ENCODE measurements at places on chromosomes 12 and 14. TPM values are rescaled to one million over a fixed set of nuclear protein-coding genes. Genes with fewer than 3 reads are reported as not detected.

The PTPRR gene
- total RNA-seq = 3.6 TPM

The MAGOHB gene
- 24.1 TPM for total RNA-seq

The KLRC2 gene
- total RNA-seq = 5.6 TPM

The P2RX2 gene
- not detected for total RNA-seq

The INF2 gene
- 20.6 TPM for total RNA-seq

The SPTLC2 gene
- 16.0 TPM for total RNA-seq

The CFAP54 gene
- total RNA-seq = 23.9 TPM

DNA sequence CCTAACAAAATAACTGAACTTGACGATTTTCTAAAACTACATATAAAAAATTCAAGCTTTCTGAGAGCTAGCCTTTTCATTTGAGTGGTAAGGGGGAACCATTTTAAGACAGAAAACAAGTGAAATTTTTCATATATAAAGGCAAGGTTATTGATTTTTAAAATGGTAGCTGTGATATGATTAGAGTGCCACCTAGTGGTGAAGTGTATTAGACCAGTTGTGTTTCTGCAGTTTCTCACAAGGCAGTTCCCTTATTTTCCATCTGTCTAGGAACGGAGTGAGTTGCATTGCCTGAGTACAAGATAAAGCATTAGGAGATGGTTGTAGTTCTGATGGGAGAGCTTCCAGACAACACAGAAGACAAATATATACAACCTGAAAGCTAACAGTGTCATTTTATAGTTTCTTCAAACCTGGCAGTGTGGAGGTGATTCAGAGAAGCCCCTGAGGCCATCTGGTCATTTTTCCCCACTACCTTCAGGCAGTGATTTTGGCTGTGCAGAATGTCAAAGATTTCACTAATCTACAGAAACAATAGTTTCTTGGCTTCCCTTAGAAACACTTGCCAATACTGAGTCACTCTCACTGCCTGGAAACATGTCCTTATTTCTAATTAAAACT lies 180.8 kb downstream of the C12orf50 start:
- peak; percentile 54 for ATAC-seq

DNA sequence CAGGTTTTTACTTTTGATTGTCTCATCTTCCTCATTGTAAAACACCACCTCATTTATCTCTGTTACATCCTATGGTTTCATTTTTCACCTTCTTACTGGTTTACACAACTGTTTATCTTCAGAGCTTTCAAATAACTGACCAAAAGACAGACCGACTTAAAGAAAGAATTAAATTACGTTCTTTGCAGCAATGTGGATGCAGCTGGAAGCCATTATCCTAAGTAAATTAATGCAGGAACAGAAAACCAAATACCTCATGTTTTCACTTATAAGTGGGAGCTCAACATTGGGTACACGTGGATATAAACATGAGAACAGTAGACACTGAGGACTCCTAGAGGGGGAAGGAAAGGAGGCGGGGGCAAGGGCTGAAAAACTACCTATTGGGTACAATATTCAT lies 729.0 kb upstream of the USP15 start:
- no peak for ATAC-seq

GRCh38 chr14:103684471-103684870 lies 30.8 kb downstream of the XRCC3 start:
- no peak for ATAC-seq

GRCh38 chr12:110270125-110270962 lies 10.7 kb upstream of the ATP2A2 start:
- peak; percentile 64 for ATAC-seq

DNA sequence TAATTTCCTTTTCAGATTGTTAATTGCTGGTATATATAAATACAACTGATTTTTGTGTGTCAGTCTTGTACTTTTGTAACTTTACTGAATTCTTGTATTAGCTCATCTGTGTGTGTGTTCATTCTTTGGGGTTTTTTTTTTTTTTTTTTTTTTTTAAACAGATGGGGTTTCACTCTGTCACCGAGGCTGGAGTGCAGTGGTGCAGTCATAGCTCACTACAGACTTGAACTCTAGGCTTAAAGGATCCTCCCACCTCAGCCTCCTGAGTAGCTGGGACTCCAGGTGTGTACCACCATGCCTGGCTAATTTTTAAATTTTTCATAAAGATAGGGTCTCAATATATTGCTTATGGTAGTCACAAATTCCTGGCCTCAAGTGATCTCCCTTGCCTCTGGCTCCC lies 68.0 kb downstream of the WNK1 start:
- no peak for ATAC-seq

- no peak for ATAC-seq
These were observed 107.9 kb downstream of the TRAFD1 start for GRCh38 chr12:112233242-112233641.

GRCh38 chr14:77353469-77354141 lies 23.3 kb downstream of the TMED8 start:
- ATAC-seq = no peak

DNA sequence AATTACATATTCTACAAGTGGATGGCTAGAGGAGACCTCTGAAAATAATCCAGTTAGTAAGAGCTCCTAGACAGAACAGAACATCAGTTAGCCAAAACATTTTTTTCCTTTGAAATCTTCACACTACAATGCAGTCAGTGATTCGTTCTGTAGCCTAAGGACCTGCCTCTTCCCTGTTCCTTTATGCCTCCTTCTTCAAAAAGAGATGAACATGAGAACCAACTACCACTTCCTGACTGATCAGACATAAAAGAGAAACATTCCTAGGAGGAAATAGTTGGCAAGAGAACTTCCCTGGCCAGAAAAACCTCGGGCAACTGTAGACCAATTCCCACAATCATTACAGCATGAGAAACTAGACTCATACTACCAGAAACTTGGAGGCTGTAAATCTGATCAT lies 29.4 kb downstream of the ITPR2 start:
- no peak for ATAC-seq

GRCh38 chr12:110234755-110235154 lies 46.3 kb upstream of the ATP2A2 start:
- ATAC-seq = peak; percentile 59

Data from motor neuron (in vitro differentiated cells).